ENCODE measurements at places on chromosomes 4 and X.
A peak's percentile ranks its signal among the peaks of the same experiment; 100 is the strongest.

DNA sequence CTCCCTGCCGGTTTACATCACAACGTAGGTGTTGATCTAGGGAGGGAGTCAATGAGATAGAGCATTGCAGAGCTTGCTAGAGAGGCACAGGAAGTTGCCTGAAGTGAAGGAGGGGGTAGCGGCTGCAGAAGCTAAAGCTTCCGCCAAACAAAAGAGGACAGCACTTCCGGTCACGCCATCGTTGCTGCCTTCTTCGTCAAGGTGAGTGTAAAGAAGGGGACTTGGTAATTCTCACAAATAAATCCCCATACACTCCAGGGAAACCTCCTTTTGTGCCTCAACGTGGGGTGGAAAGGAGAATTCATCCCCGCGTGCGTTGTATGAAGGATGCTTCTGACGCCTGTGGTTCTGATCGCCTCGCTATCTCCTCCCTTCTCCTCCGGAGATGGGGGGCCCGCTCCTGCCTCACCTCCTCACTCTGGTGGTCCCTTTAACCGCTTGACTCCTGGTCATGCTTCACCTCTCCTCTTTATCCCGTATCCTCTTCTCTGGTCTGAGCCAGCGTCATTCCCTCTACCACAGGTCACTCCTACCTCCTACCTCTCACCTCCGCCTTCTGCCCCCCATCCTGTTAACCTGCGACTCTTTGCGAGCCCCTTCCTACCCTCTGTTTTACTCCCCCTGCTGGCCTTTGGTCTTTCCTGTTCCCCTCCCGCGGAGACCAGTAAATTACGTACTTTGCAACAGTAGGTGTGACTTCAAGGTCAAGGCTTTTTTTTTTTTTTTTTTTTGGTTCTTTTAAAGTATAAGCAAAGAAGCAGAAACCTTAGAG is 59.9 kb downstream of the GSPT2 start:
- no peak for DNase-seq

DNA sequence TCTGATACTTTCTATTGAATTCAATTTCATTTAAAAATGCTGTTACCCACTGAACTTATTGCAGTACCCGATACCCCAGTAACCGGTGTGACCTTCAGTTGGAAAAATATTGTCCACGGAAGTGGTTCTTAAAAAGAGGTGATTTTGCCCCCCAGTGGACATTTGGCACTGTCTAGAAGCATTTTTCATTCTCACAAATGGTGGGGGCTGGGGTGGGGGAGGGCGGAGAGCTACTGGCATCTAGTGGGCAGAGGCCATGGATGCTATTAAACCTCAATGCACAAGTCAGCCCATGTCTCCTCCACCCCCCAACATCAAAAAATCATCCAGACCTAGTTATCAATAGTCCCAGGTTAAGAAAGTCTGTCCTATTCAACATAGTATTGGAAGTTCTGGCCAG is 19.6 kb upstream of the CHM start:
- no peak for DNase-seq

DNA sequence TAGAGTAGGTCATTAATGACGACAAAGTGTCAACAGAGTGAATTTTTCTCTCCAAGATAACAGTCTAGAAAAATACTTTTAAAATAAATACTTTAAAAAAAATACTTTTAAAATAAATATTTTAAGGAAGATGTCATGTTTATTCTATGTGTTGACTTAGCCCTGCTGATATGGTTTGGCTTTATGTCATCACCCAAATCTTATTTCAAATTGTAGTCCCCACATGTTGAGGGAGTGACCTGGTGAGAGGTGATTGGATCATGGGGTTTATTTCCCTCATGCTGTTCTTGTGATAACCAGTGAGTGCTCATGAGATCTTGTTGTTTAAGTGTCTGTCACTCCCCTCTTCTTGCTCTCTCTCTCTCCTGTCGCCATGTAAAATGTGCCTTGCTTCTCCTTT is 754.9 kb upstream of the SLIT2 start:
- no peak for DNase-seq

- no peak for DNase-seq
Observed at GRCh38 chrX:104113222-104113965, 1.1 kb downstream of the ZCCHC18 start.

GRCh38 chr4:113270520-113271319 is 221.3 kb downstream of the ANK2 start:
- no peak for DNase-seq

DNA sequence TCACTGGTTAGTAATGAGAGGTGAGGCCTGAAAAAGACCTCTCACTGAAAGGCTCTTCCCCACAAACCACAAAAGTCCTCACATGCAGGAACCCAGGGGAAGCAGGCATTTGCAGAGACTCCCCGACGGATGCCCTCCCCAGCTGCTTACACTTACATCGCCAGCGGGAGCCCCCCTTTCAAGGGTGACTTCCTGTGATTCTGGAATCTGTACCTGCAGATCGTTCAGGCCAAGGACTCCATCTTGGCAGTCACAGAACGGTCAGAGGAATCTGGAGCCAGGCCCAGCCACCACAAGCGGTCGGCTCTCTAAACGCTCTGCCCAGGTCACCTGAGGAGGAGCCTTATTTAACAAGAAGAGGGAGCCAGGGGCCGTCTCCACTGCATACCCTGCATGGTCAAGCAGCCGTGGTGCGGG is 71.3 kb upstream of the STS start:
- no peak for DNase-seq

GRCh38 chr4:108849611-108850168 is 86.8 kb upstream of the ETNPPL start:
- DNase-seq = peak; percentile 57

GRCh38 chr4:75180790-75181776 is 248.2 kb downstream of the PARM1 start:
- DNase-seq = no peak

GRCh38 chrX:99271641-99272040 is 1138.4 kb downstream of the PCDH19 start:
- DNase-seq = no peak

DNA sequence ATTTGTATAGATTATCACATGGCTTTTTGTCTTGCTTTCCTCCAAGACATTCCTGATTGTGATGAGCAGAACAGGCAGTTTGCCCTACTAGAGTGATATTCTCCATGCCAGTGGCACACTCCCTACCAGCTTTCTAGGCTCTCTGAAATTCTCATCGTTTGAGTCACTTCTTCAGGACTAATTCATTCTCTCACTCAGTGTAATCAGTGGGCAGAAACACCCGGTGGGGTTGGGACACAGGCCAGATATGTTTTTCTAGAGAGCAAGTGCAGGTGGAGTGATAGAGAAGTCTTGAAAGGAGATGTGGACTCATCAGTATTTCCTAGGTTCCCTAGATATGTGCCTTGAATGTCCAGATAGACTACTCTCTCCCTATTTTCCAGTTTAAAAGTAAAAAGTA is 13.1 kb downstream of the RAB33A start:
- DNase-seq = no peak

DNA sequence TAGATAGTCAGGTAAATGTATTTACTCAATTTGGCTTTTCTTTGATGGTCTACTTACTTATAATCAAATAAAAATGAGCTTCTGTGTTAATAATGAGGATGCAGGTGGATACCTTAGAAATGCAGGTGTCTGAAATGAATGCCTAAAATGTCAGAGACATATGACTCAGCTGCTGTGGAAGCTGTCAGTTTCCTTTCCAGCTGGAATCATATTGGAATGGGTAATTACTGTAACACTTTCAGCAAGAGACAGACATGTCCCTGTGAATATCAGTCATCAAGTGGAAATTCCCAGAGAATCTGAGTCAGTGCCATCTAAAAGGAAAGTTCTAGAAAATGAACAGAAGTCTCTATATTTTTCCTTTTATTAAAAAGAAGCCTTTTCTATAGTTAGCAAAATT is 783.0 kb upstream of the AADAT start:
- DNase-seq = no peak

GRCh38 chr4:155179216-155179615 is 29.2 kb upstream of the NPY2R start:
- DNase-seq = no peak

- DNase-seq = no peak
Observed at GRCh38 chrX:30085571-30085970, 129.8 kb upstream of the MAGEB2 start.

DNA sequence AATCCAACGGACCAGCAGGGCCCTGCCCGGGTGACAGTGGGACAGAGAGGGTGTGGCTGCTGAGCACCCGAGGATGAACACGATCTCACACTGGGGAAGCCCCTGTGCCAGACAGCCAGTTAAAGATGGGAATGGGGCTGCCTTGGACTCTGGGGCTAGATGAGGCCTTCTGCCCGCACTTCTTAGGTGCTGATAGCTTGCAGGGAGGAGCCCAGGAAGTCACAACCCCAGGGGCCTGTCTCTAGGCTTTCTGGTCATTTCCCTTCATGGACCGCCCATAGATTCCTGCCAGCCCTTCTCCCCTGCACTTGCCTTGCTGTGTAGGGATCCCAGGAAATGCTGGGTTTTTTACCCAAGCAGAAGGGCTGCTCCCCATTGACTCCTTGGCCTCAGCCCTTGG is 6.2 kb downstream of the ZNF275 start:
- DNase-seq = no peak

DNA sequence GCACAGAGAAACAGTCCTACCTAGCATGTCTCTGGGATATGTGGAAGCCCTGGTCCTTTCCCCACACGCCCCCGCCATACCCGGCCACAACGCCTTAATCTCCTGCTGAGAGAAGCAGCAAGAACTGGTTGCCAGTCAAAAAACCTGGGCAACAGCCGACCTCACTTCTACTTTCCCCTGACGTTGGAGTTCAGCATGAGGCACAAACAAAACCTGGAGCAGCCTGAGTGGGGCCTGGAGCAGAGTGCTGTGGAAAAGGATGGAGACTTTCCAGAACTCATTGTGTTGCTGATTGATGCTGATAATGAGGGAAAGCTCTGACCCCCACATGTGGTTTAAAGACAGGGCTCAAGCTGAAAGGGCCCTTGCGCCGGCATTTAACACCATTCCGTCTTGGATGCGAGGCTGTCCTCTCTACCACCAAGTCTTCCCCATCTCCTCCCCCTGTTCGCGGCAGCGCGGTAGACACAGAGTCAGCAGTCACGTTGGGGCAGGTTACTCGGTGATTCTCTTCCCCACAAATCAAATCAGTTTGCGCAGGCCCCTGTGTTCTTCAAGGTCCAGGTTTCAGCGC is 666 bp downstream of the CCDC158 start:
- no peak for DNase-seq
